ENCODE measurements at places on chromosomes 5 and 9. TPM values are rescaled to one million over a fixed set of nuclear protein-coding genes. Genes with fewer than 3 reads are reported as not detected.

The ANKH gene
- 11.0 TPM for polyA plus RNA-seq

The STPG3 gene
- polyA plus RNA-seq, result 3.9 TPM

The ALDOB gene
- polyA plus RNA-seq, result 756 TPM

The ZBTB26 gene
- 20.3 TPM for polyA plus RNA-seq

DNA sequence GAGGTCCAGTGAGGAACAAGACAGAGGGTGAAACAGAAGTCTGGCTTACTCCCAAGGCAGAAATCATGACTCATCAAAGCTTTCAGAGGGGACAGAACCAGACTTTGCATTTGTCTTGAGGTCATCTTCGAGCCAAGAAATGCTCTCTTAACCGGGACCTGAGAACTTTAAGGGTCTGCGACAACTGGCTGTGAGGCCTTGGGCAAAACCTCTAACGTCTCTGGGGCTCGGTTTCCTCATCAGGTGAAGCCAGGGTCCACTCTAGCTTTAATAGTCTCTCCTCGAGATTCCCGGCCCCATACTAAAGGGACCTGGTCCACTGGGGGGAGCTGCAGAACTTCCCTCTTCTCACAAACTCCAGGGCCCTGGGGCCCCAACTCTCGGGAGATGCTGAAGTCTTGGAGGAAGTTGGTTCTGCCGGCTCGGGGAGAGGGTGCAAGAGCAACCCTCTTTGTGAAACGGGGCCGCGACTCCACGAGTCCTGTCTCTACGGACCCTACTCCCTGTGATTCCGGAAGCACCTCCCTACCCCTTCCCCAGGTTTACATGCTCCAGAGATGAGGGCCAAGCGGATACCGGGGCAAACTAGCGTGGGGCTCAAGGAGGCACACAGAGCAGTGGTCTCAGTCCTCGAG lies 2.6 kb downstream of the GLIS3 start:
- peak; percentile 65 for DNase-seq

GRCh38 chr5:69317391-69317790 lies 15.2 kb downstream of the CCDC125 start:
- DNase-seq, result no peak

DNA sequence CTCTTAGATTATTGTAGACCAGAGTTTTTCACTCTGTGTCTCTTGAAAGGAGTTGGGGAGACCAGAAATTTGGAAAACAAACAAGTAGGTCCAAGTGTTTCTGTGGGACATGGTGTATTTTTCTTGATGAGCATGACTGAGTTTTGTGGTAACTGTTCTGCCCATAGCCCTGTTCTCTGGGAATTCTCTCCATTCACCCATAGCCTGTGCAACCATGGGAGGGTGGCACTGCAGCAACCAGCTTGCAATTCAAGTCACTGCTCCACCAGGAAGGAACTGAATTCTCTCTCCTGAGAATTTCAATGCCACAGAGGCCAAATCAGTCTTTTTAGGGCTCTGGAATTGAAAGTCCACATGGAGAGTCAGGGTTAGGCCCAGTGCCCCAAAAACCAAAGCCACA lies 475.3 kb upstream of the TRPC7 start:
- DNase-seq, result no peak

DNA sequence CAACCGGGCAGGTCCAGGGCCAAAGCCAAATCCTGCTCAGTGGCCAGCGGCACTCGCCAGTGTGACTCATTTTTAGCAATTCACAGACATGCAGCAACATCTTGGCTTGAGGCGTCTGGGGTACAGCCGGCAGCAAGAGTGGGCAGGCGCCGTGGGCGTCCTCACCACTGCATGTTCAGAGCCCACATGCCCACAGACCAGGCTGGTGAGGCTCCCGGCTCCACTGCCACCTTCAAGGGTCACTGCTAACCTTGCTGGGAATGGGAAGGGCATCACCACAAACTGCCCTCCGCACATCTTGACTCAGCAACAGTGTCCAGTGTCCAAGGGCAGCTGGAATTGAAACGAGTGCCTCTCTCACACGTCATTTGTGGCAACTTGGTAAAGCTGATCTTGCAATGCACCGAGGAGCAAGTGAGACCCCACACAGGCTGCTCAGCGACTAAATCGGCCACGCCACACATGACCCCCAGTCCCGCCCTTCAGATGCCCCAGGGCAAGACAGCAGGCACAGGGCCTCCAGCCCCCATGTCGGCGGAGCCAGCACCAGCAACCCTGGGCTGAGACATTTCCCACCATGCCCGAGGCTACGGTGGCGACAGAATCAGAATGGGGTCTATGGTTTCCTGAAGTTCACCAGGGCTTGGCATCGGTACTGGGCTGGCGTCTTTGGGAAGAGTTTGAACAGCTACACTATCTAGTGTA lies 140.3 kb downstream of the ROR2 start:
- no peak for DNase-seq

- no peak for DNase-seq
Measured at GRCh38 chr9:6072865-6073264, 57.4 kb upstream of the RANBP6 start.

- DNase-seq, result no peak
Measured at GRCh38 chr5:85709728-85710127, 908.0 kb upstream of the COX7C start.

- no peak for DNase-seq
Measured at GRCh38 chr5:89255845-89256463, 373.0 kb upstream of the MEF2C start.

DNA sequence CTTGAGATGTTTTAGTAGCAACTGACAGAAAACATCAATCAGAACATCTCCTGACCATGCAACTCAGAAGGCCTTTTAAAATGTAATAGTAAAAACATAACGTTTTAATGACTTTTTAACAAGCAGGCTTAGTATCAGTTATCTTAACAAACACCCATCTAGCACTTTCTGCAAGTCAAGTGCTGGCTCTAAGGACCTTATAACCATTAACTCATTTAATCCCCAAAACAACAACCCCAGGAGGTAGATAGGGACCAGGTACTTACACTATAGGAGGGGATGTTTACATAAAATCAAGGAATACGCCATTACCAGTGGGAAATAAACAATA lies 41.8 kb downstream of the ROR2 start:
- no peak for DNase-seq

- no peak for DNase-seq
Measured at GRCh38 chr9:123925161-123925560, 4.8 kb downstream of the DENND1A start.

All from renal pelvis (tissue), 12 donors.